ENCODE measurements at places on chromosomes 2 and 18. TPM values are rescaled to one million over a fixed set of nuclear protein-coding genes. Genes with fewer than 3 reads are reported as not detected.

DNA sequence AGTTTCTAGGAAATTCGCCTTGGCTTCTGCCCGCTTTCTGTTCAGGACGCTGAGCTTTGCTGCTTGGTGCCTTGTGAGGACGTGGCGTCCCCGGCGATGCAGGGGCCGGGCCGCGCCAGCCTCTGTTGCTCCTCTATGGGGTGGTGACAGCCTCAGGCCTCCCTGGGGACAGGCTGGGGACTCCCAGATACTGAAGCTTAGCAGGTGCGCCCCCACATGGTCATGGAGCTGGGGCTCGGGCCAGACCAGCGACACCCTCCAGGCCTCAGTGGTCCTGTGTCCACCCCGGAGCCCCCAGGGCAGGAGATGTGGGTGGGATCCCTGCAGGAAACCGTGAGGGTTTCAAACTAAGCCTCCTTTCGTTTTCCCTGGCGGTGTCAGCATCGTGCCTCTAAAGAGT lies 29.2 kb downstream of the KCNG2 start:
- DNase-seq, result no peak

The HTR2B gene
- 9.4 TPM for total RNA-seq

The HOXD12 gene
- total RNA-seq, result not detected

- DNase-seq, result peak; percentile 17
Measured at GRCh38 chr2:10753876-10754275, 32.4 kb downstream of the ATP6V1C2 start.

- no peak for DNase-seq
Measured at GRCh38 chr18:26685438-26686157, 137.2 kb upstream of the KCTD1 start.

DNA sequence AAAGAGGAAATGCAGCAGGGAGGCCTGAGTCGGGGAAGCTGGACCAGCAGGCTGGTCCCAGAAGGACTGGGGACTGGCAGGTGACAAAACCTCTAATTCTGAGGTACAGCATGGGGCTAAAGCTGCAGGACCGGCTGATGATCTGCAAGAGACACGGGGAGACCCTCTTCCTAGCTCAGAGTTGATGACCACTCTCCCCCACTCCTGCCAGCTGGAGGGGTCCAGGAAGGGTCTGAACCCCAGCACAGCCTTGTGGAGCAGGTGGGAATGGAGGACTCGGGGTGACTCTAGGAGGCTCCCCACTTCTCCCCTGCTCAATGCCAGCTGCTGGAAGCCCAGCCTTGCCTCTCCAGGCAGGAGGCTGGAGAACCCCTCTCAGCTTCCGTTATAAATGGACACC lies 67.7 kb downstream of the TWIST2 start:
- DNase-seq, result peak; percentile 38

DNA sequence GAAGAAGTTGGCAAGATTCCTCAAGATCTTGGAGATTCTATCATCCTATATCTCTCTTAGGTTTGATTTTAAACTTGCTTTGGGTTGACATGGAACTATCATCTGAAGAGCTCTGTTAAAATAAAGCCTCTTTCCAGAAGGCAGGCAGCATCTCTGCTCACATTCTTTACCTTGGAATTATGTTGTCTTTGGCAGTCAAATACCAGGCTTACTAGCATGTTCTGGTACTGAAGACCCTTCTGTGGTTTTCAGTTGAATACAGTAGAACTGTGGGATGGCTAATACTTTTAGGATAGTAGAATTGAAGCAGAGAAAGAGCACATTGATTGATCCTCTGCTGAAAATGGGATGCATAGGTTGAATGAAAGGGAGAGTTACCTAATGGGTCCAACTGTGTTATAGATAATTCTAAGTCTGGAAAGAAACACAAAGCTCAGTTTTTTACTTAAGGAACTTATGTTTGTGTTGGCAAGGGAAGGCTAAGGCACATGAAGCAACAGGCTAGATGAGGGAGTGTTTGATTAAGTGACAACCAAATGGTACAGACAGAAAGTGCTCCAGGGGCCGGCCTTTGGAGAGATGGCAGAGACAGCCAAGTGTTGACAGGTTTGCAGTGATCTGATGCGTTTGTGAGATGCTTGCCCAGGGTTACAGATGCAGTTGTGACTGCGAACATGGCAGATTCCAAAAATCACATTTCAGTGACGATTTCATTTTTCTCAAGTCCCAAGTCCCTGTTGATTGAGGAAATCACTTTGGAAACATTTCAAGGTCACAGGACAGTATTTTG lies 397.9 kb downstream of the MEIS1 start:
- no peak for DNase-seq

The MC5R gene
- total RNA-seq, result not detected

DNA sequence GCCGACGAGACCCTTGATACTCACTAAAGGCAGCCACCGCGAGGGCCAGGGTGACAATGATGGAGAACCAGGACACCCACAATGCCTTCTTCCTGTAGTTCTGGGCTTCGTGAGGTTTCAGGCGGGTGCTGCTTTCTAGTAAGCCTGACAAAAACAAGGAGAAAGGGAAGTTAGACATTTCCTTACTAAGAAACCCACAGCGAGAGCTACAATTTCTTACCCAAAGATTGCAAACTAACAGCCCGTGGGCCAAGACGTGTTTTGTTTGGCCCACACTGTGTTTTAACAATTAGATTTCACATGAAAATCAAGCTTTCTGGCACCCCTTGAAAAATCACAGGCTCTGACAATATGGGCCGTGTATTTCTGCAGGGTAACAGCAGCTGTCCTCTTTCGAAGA lies 5.6 kb downstream of the TMEM163 start:
- DNase-seq, result no peak

DNA sequence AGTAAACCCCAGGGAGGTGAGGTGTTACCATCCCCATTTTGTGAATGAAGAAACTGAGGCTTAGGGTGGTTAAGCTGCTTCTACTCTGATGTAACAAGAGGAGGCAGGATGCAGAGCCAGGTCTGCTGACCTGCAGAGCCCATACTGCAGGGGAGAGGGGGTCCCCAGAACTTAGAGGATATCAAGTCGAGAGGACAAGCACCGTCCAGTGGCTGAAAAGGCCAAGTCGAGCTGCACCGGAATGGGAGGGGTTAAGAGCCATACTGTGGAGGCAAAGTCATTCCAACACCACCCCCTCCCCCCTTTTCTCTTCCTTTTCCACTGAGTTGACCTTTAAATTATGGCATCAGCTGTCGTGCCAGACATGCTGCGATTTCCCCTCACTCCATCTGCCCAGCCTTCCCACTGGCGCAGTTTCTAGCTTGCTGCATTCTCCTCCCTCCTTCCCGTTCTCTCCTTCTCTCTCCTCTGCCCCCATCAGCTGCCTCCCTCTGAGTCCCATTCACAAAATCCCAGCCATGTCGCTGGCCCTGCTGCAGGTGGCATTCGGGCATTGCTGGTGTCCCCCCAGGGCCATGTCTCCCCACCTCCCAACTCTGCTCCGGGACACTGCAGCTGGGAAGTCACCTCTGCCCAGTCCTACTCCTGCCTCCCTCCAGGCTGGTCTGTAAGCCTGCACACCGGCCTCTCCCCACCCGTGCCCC lies 346.9 kb downstream of the DYSF start:
- no peak for DNase-seq

DNA sequence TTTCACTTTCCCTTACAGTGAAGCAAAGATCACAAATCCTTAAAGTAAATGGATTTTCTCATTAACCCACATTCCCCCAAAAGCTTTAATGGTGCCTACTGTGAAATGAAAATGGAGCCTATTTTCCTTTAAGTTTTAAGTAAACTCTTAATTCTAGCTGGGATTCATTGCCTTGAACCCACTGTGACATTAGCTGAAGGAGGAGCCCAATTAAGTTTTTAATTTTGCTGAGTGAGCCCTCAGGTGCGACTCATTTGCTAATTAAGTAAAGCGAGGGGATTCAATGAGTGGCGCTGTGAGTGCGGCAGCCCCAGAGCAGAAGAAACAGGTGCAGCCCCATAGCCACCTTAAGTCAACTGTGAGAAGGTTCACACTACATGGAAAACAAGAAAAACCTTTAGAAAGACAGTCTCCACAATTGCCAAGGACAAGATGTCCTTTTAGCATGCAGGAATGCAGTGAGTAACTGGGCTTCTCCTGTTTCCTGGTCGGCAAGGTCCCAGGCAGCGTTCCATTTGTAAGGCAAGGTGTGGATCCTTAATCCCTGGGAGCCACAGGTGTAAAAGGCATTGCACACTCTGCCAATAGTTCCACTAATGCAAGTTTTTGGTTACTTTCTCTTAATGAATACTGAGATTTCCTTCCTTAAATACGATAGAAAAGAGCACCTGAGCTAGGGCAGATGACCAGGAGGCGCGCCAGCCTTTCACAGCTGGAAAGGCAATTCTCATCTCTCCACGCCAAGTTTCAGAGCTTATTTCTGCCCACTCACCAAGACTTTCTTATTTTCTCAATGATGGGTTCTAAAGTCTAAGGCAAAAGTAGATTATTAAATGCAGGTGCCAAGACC lies 87.7 kb downstream of the TMEM18 start:
- no peak for DNase-seq

DNA sequence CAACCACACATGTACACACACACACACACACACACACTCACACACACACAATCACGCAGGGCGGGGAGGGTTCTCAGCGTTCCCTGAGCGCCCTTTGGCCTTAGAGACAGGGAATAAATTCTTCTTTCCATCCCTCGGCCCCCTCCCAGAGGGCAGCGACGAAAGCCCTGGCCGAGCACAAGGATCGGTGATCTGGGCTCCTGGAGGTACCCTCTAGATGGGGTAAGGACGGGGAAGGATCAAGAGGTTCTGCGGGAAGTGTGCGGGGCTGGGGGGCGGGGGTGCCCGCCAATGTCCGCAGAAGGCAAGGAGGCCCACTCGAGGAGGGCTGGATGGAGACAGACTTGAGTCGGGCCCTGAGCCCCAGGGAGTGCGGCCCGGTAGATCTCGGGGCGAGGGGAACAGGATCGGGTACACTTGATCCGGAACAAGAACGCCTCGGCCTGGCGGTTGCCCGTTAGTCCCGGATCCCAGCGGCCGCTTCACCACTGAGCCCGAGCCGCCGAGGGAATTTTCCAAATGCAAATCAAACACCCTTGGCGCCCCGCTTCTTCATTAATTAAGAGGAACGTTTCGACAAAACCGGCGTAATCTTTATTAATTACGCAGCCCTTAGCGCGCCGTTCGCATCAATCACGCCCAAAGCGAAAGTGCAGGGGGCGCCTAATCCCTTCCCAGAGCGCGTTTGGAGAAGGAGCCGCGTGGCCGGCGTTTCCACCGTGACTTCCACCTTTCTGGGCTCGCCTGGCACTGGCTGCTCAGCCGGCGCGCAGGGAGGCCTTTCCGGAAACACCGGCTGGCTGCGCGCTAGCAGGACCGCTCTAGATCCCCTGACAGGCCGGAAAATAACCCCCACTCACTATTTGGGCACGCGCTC lies 7.0 kb upstream of the PAX3 start:
- peak; percentile 82 for DNase-seq

GRCh38 chr2:109396202-109397180 lies 217.3 kb downstream of the SEPTIN10 start:
- DNase-seq, result no peak

DNA sequence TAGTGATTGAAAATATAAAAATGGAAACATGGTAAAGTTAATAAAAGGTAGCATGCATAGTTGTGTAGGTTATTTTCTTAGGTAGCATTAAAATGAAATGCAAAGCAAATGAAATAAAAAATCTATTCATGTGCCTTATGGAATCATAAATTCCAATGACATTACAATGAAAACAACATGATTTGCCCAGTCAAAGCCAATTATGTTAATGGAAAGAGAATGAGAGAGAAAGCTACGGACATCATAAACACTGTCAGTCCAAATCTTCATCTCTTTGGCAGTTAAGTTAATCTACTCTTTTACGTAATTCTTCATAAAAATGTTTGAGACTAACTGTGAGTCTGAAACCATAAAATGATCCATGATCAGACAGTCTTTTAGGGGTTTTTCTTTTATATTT lies 636.7 kb upstream of the SYT4 start:
- no peak for DNase-seq

DNA sequence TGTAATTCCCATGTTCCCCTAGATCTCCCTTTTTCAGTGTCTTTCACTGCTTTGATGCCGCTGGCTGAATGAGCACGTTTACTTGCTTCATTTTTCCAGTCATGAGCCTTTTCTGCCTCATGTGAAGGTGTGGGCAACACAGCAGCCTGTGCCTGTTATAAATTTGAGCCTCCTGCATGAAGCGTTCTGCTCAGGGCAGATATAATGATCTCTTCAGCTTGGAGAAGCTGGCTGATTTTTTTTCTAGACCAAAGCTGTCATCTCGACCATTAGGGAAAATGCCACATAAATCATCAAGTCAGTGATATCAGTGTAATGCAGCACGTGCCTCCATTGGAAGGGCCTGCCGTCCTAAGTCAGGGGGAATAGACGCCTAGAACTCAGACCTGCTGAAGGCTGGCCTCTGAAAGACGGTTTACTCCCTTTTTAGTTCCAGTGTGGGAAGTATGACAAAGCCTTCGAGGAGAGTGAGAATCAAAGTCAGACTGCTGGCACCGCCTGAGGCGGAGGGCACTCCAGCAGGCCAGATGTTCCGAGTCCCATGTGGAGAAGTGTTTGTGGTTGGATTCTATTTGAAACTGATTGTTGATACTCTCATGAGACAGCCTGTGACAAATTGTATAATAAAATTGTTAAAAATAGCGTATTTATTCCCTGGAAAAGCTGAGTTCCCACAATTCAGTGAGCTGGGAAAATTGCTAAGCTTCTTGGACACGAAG lies 196.5 kb downstream of the MYO1B start:
- no peak for DNase-seq
